ENCODE measurements at places on chromosomes 16 and 17. TPM values are rescaled to one million over a fixed set of nuclear protein-coding genes. Genes with fewer than 3 reads are reported as not detected.

Gene CTRB2
- total RNA-seq: not detected

Gene TLCD3A
- 13.4 TPM for total RNA-seq

Gene PRR15L
- not detected for total RNA-seq

Gene DPEP3
- total RNA-seq: not detected

Gene TEKT1
- total RNA-seq: not detected

Gene CD7
- not detected for total RNA-seq

Gene BICDL2
- total RNA-seq: not detected

Gene CBFA2T3
- not detected for total RNA-seq

Gene GPRC5B
- total RNA-seq: 28.4 TPM

Gene MAZ
- 252 TPM for total RNA-seq
